ENCODE measurements at places on chromosomes 4 and X. TPM values are rescaled to one million over a fixed set of nuclear protein-coding genes. Genes with fewer than 3 reads are reported as not detected.

Gene PNMA5
- total RNA-seq = not detected

Gene COMMD8
- total RNA-seq = 33.5 TPM

Gene HAND2
- not detected for total RNA-seq

Gene CRLF2
- not detected for total RNA-seq

Gene DRP2
- total RNA-seq = 0.18 TPM

Gene REPS2
- 2.0 TPM for total RNA-seq

Gene GRPR
- total RNA-seq = 0.11 TPM

Gene ACSL1
- total RNA-seq = 35.4 TPM

Gene MAP3K15
- total RNA-seq = 0.10 TPM

Gene GAGE2A
- total RNA-seq = not detected

Gene XPNPEP2
- not detected for total RNA-seq

Gene PDE6B
- 0.34 TPM for total RNA-seq

Gene GAGE10
- total RNA-seq = not detected

Gene OTUD6A
- not detected for total RNA-seq

Gene LINC00632
- total RNA-seq = not detected

Gene NR3C2
- total RNA-seq = 0.24 TPM

All from foreskin keratinocyte (primary cell).